ENCODE measurements at places on chromosomes 1 and 21. TPM values are rescaled to one million over a fixed set of nuclear protein-coding genes. Genes with fewer than 3 reads are reported as not detected.

GRCh38 chr1:30845237-30845903 is 63.2 kb downstream of the SDC3 start:
- DNase-seq: no peak

The CHIT1 gene
- not detected for total RNA-seq

The SLC6A17 gene
- not detected for total RNA-seq

DNA sequence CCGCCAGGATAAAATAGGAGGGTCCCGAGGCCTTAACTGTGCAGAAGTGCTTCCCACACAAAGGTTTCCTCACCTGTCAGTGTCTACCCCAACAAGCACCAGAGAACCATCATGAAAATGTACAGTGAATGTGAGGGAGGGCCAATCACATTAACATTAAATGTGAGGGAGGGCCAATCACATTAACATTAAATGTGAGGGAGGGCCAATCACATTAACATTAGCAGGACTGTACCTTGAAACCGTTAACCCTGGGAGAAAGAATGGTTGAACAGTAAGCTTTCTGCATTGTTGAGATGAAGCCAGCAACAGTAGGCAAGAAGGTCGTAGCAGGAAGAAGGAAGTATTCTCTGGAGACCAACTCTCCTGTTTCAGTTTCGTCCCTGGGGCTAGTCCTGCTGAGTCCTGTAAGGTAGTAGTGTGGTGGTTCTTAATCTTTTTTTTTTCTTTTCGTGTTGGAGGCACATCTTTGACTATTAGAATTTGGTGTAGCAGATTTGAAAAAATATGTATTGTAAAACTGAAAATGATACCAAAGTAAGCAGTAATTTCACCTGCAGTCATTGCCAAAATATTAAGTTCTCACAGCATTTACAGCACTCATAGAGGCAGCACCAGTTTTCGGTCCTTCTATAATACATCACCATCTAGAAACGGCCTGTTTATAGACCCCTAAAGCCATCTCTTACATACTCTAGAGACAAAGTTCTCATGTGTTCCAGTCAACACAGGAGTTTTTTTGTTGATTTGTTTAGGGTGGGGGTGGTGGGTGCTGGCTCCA is 98.6 kb upstream of the PPP2R5A start:
- DNase-seq: no peak

The DNAJC8 gene
- total RNA-seq: 66.0 TPM

GRCh38 chr1:61426254-61426653 is 298.7 kb downstream of the TM2D1 start:
- no peak for DNase-seq

- DNase-seq: no peak
These were observed 12.9 kb downstream of the COA6 start for GRCh38 chr1:234386122-234386521.

GRCh38 chr1:207948536-207949250 is 37.8 kb upstream of the CD34 start:
- DNase-seq: no peak

DNA sequence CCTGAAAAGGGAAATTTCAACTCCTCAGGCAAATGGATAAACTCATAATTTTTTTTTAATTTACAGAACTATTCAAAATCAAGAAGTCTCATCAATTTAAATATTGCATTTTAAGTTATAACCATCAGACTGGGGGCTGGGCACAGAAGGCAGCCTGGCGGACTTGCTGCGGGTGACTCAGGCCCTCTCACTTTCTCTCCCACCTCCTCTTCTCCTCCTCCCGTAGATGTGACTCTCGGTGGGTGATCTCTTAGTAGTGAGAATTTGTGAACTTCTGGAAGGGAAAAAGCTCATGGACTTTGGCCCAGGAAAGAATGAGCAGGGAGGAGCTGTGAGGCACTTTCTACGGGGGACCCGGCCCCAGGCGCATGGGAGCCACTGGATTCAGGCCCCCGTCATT is 32.9 kb downstream of the CLIC6 start:
- no peak for DNase-seq

- no peak for DNase-seq
These were observed 84.1 kb upstream of the VANGL1 start for GRCh38 chr1:115557715-115558114.

DNA sequence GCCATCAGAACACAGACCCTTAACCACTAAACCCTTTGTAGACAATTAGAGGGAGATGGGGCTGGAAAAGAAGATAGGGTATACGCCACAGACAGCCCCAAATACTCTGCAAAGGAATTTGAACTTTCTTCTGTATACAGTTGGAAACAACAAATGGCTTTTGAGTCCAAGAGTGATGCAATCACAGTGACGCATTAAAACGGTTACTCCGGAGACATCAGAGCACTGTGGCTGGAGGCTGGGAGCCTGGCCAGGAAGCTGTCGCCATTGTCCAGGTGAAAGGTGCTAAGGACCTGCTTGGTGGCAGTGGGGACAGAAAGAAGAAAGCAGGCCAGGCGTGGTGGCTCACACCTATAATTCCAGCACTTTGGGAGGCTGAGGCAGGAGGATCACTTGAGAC is 4.2 kb downstream of the FLAD1 start:
- DNase-seq: no peak

The LDLRAP1 gene
- 26.5 TPM for total RNA-seq

DNA sequence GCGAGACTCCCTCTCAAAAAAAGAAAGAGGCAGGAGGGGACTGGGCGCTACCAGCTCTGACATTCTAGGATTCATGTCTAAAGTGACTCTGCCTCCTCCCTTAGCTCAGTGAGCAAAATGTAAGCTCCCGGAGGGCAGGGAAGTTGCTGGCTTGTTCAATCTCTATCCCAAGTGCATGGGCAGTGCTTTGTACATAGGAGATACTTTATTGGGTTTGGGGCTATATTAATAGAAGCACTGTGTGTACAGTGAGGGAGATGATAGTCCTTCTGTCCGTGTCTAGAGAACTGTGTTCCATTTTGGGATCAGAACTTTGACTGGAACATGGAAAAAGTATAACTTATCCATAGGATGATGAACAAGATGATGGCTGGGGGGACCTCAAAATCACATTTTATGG is 16.7 kb upstream of the LUZP1 start:
- DNase-seq: no peak

The OR2L2 gene
- not detected for total RNA-seq

DNA sequence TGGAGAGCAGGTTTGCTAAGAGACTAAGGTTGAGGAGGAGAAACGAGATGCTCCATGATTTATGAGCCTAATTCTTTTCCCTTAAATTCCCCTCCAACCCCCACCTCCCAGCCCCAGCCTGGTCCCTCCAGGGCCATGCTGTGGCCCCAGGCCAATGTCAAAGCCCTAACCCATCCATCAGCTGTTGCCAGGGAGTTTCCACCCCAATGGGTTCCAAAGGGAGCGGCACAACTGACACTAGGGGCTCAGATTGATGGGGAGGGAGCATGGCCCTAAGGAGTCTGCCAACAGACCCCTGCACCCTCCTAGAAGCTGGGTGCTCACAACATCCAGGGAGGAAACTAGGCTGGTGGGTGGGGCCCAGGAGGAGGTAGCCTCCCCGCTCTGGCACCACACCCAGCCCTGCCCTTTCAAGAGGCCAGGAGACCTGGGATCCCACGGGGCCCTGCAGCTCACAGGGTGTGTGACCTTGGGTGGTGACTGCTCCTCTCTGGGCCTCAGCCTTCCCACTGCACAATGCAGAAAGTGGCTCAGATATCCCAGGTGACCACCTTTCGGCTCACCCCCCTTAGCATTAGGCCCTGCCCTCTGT is 12.9 kb downstream of the AHDC1 start:
- DNase-seq: no peak

- DNase-seq: no peak
These were observed 150.9 kb downstream of the ZC3H11B start for GRCh38 chr1:219461981-219462400.

GRCh38 chr1:50271968-50272578 is 151.2 kb downstream of the DMRTA2 start:
- DNase-seq: peak; percentile 34

The CD101 gene
- total RNA-seq: 0.36 TPM

- DNase-seq: no peak
These were observed 63.8 kb upstream of the MPC2 start for GRCh38 chr1:168000656-168001055.

The ITLN2 gene
- total RNA-seq: not detected

The THRAP3 gene
- 67.0 TPM for total RNA-seq

DNA sequence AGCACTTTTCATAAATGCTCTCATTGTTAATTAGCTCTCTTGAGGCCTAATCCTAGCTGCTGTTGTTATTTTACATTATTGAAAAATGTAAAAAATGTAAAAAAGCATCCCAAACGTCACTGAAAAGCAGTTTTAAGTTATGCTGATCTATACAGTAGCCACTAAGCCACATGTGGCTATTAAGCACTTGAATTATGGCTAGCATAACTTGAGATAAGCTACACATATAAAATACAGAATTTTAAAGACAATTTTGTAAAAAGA is 18.4 kb upstream of the DNASE2B start:
- no peak for DNase-seq

- DNase-seq: peak; percentile 50
These were observed 134.0 kb downstream of the HIVEP3 start for GRCh38 chr1:41784531-41785274.

DNA sequence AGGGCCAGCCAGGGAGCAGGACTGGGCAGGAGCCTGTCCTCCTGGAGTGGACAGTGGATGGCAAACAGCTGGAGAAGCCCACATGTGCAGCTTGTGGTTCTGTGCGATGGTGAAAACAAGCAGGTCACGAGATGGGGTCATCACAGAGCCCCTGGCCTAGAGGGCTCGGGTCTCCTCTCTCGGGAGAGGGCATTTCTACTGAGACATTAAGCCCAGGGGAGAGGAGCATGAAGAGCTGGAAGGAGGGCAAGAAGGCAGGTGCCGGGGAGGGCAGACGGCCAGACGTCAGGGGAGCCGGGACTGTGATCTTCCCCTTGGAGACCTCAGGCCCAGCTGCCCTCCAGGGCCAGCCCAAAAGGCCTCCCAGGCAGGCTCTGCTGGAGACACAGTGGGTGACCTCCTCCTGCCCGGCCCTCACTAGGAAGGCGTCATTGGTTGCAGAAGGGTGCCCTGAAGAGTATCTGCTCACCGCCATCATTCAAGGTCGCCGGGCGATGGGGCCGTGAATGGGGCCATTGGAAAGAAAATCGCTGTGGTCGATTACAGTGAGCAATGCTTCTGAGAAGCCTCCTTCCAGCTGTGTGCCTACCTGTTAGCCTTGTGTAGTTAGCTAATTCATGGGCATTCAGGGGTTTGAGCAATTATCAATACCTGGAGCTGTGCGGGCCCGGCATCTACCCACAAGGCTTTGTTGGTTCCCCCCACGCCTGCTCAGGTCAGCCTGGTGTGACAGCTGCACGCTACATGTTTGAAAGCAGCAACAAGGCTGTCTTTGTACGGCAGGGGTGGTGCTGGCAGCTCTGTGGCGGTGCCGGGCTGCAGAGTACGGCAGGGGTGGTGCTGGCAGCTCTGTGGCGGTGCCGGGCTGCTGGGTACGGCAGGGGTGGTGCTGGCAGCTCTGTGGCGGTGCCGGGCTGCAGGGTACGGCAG is 72.3 kb upstream of the ACTRT2 start:
- DNase-seq: no peak

- peak; percentile 84 for DNase-seq
These were observed 3.1 kb downstream of the CCDC190 start for GRCh38 chr1:162857850-162858249.

The RCOR3 gene
- total RNA-seq: 12.7 TPM

- DNase-seq: no peak
These were observed 388.6 kb downstream of the RWDD3 start for GRCh38 chr1:95622609-95623008.
